ENCODE measurements at places on chromosomes 5 and 9. TPM values are rescaled to one million over a fixed set of nuclear protein-coding genes. Genes with fewer than 3 reads are reported as not detected.

Gene SPOCK1
- total RNA-seq = not detected

Gene TMEM174
- not detected for total RNA-seq

Gene PALM2AKAP2
- not detected for total RNA-seq

Gene ZDHHC11B
- total RNA-seq = 0.07 TPM

Gene CMYA5
- 0.11 TPM for total RNA-seq

DNA sequence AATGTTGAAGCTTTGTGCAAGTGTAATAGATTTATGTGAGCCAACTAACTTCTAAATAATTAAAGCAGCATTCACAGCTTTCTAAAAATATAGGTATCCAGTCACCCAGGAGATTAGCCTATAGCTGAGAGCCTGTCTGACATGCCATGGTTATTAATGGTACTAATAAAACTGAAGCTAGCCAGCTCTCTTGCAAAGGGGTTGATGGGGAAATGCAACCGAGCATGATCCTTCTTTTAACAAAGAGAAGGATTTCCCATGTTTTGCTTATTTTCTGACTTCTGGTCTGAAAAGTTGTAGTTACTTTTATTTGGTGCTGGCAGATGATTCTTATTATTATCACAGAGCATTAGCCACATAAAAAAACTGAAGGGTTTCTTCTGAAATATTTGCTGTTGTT is 488.7 kb upstream of the CYLC2 start:
- no peak overlapping the region for H3K4me3 ChIP-seq
- H3K36me3 ChIP-seq = no peaks in the 10 kb centered on the region
- no peaks in the 10 kb centered on the region for H3K4me1 ChIP-seq
- DNase-seq = no peak

- no peak overlapping the region for H3K27ac ChIP-seq
- DNase-seq = no peak
- H3K36me3 ChIP-seq = no peaks in the 10 kb centered on the region
- no peaks in the 10 kb centered on the region for H3K27me3 ChIP-seq
Measured at GRCh38 chr5:133925269-133925668, 43.2 kb downstream of the C5orf15 start.

- H3K27ac ChIP-seq = no peak overlapping the region
- no peaks in the 10 kb centered on the region for H3K27me3 ChIP-seq
- no peak overlapping the region for H3K4me3 ChIP-seq
- no peak for DNase-seq
- H3K36me3 ChIP-seq = no peaks in the 10 kb centered on the region
- no peaks in the 10 kb centered on the region for H3K4me1 ChIP-seq
Measured at GRCh38 chr5:13581132-13581531, 363.4 kb downstream of the DNAH5 start.

- peaks cover 11% of the 10 kb centered on the region for H3K4me1 ChIP-seq
- H3K36me3 ChIP-seq = no peaks in the 10 kb centered on the region
- no peak for DNase-seq
- H3K4me3 ChIP-seq = no peak overlapping the region
- H3K27ac ChIP-seq = no peak overlapping the region
- no peaks in the 10 kb centered on the region for H3K27me3 ChIP-seq
Measured at GRCh38 chr9:127873223-127873691, 4.2 kb downstream of the AK1 start.

DNA sequence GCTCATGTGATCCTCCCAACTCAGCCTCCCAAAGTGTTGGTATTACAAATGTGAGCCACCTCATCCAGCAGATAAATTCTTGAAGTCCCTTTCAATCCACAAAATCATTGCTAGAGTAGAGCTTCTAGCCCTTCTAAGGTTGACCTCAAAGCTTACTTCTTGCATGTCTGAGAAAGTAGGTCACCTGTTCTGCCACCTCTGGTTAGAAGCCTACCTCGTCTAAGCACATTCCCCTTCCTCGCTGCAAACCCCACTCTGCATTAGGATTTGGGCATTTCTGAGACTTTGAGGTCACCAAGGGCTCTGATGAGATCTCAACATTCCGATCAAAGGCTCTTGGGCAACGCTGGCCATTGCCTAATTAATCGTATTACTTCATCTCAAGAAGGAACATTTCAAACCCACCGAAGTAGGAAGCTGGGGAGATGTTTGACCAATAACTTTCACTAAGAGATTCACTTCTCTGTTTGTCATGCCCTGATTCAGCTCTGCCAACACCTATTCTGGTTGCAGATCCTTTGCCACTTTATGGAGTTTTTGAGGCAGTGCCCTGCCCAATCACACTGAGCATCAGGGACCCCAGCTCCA is 8.6 kb downstream of the ADAM19 start:
- no peak for DNase-seq
- H3K4me3 ChIP-seq = peak overlapping the region; percentile 58
- H3K4me1 ChIP-seq = peaks cover 92% of the 10 kb centered on the region
- H3K36me3 ChIP-seq = peaks cover 83% of the 10 kb centered on the region
- peak overlapping the region; percentile 85 for H3K27ac ChIP-seq
- H3K27me3 ChIP-seq = no peaks in the 10 kb centered on the region

DNA sequence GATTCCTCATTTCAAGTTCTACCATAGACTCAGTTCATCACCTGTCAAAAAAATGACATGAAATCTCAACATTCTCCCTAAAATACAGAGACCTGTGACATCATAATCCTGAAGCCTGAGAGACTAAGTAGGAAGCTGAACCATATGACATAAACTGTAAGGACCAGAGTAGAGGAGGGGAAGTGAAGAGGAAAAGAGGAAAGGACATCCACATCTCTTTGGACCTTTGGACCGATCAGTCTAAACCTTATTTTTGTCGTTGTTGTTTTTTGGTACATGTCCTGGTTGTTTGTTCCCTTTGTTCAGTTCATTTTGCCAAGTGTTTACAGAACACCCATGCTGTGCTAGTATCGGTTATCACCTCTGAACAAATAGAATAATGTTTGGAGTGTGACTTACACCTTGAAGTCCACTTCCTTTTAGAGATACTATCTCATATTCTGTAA is 41.9 kb downstream of the LURAP1L start:
- DNase-seq = no peak
- H3K27me3 ChIP-seq = no peaks in the 10 kb centered on the region
- no peak overlapping the region for H3K27ac ChIP-seq
- H3K36me3 ChIP-seq = no peaks in the 10 kb centered on the region
- no peaks in the 10 kb centered on the region for H3K4me1 ChIP-seq
- no peak overlapping the region for H3K4me3 ChIP-seq

DNA sequence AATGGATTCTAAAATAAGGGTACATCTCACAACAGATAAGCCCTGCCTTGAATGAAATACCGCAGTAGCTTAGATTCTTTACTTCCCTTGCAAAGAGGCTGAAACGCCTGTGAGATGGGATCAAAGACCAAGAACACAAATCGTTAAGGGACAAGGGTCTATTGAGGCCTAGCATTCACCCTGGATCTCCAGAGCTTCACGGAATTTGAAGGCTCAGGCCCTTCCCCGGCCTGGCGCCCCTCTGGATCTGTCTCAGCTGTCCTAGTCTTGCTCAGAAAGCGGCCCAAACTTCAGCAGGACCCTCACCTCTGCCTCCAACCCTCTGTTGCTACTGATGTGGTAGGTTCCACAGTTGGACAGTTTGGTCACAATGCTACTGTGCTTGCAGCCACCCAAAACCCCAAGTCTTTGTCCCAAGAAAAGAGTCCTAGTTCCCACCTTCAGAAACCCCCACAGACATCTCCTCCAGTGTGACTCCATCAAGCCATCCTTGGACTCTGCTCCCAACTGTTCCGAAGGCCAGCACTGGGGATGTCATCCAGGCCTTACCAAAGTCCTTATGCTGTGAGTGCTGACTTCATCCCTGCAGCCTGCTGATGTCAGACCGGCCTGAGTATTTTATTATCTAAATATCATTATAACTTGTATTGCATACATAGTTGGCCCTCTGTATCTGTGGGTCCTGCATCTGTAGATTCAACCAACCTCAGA is 9.4 kb downstream of the CORO2A start:
- H3K27me3 ChIP-seq = no peaks in the 10 kb centered on the region
- no peaks in the 10 kb centered on the region for H3K36me3 ChIP-seq
- DNase-seq = no peak
- H3K4me3 ChIP-seq = no peak overlapping the region
- H3K4me1 ChIP-seq = no peaks in the 10 kb centered on the region

All from activated B cell treated with CpG ODN at 0.5 μM for 24 hours (primary cell).